ENCODE measurements at places on chromosomes 4 and X.

- DNase-seq, result no peak
Observed at GRCh38 chr4:1784395-1784788, 8.7 kb upstream of the FGFR3 start.

- DNase-seq, result no peak
Observed at GRCh38 chrX:103170216-103170615, 44.7 kb upstream of the BEX4 start.

- DNase-seq, result no peak
Observed at GRCh38 chrX:148659481-148659880, 159.1 kb downstream of the AFF2 start.

DNA sequence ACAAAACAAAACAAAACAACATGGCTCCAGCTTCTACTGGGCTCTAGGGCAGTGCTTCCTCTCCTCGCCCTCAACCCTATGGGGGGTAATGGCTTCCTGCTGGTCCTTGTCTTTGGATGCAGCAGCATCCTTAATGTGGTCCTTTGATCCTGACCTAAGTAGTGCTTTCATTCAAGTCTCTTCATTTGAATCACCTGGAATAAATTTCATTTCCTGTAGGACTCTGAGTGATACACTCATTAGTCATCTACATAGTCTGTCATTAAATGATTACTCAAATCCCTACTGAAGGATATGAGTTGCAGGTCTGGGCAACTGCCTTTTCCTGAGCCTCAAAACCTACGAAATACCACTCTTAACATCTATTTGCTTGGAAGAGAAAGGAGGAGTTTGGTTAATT is 54.5 kb downstream of the RHOH start:
- DNase-seq, result no peak

DNA sequence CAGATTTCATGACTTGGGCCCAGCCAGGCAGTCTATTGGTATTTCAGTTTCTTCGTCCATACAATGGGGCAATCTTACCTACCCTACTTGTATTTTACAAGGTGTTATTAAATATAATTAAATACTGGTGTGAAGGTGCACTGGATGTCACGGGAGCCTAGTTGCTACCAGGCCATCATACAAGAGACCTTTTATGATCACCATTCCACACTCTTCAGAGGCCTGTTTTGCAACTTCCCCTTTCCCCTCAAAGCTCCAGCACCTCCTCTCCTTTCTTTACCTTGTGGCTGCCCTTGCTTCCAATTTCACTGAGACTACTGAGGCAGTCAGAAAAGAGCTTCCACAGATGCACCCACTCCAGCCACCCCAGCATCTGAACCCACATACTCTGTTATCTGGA is 93.8 kb upstream of the HELT start:
- no peak for DNase-seq

- no peak for DNase-seq
Observed at GRCh38 chr4:72954811-72955210, 114.7 kb downstream of the COX18 start.

GRCh38 chrX:130498653-130499274 is 97.0 kb downstream of the RBMX2 start:
- no peak for DNase-seq

- no peak for DNase-seq
Observed at GRCh38 chrX:97016106-97016505, 132.4 kb downstream of the RPA4 start.

GRCh38 chr4:143017210-143017609 is 167.5 kb upstream of the USP38 start:
- DNase-seq, result no peak

DNA sequence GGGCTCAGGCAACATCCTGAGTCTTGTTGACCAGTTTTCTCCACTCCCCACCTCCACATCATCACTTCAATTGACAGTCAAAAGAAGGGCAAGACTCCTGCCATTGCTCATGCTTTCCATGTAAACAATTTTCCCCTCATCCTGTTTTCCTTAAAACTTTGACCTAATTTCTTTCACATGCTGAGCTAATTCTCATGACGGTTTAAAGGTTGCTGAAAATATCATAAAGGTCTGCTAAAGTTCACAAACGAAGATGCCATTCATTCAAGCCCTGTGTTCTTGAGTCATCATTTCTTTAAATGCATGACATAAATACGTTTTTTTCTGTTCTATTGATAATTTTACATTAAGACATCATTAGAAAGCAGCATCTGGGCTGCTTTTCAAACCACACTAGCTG is 353.9 kb downstream of the NKX6-1 start:
- no peak for DNase-seq

DNA sequence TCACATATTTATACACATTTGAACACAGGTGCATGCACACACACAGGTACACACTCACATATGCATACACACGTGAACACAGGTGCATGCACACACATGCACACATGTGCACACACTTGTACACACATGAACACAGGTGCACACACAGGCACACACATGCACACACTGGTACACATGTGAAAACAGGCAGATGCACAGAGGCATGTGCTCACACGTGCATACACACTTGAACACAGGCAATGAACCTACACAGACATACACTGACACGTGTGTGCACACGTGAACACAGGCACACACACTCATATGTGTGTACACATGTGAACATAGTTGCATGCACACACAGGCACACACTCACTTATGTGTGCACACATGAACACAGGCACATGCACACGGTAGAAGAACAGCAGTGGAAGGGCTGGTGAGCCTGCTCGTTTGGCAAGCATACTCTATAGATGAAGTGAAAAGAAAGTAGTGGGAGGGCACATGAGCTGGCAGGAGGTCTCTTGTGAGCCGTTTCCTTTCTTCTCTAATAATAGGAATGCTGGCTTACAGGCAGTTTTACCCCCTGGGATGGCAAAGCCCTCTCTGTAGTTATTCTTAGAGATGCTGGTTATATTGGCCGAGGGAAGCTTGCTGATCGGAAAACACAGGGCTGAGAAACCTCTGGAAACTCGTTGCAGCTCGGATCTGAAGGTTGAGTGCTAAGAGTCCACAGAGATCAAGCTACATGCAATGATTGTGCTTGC is 279.6 kb upstream of the CLNK start:
- DNase-seq, result no peak

- no peak for DNase-seq
Observed at GRCh38 chrX:151000861-151001331, 17.8 kb downstream of the HMGB3 start.

GRCh38 chr4:38202242-38202641 is 242.0 kb downstream of the PTTG2 start:
- DNase-seq, result no peak

- no peak for DNase-seq
Observed at GRCh38 chrX:7485061-7485460, 337.1 kb upstream of the PUDP start.

- DNase-seq, result no peak
Observed at GRCh38 chrX:112011376-112011775, 71.2 kb downstream of the TRPC5 start.

DNA sequence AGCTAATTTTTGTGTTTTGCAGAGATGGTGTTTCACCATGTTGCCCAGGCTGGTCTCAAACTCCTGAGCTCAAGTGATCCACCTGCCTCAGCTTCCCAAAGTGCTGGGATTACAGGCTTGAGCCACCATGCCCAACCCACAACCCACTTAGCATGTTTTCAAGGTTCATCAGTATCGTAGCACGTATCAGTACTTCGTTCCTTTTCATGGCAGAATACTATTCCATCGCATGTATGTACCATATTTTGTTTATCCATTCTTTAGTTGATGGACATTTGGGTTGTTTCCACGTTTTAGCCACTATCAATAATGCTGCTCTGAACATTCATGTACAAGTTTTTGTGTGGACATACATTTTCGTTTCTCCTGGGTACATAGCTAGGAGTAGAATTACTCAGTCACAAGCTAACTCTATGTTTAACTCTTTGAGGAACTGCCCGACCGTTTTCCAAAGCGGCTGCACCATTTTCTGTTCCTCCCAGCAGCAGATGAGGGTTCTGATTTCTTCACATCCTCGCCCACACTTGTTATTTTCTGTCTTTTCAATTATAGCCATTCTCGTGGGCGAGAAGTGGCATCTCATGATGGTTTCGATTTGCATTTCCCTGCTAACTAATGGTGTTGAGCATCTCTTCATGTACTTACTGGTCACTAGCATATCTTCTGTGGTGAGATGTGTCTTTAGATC is 32.5 kb downstream of the MAN2B2 start:
- no peak for DNase-seq

- no peak for DNase-seq
Observed at GRCh38 chrX:94256396-94256795, 582.4 kb downstream of the FAM133A start.

GRCh38 chrX:47933946-47934345 is 69.8 kb downstream of the ZNF182 start:
- no peak for DNase-seq

DNA sequence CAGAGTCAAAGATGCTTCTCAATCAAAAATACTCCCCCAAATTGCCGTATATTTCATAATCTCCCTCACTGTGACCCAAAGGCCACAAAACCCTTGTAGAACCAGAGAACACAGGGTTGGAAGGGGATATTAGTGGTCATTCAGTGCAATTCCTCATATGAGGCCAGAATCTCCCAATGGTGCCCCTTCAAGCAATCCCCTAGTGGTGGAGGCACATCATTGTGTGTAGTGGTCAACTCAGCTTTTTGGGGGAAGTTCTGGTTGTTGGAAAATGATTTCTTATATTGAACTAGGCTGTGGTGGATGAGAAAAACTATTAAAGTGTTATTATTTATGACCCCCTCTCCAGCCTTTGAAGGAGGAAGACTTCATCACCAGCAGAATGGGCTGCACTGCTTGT is 17.6 kb upstream of the BOD1L1 start:
- DNase-seq, result no peak

DNA sequence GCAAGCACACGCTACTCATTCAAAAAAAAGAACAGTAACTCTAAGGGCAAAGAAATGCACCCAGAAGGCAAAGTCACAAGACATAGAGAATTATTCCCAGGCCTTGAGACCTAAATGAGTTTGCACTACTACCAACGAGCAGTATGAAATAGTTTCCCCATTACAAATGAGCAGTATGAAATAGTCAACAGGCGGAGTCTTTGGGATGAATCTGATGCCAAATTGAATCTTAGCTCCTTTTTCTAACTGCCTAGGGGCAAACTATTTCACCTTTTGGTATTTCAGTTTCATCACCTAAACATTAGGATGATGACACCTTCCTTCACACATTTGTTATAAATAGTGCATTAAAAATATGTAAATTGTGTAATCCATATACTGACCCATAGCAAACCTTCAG is 213.0 kb upstream of the FAT4 start:
- no peak for DNase-seq

DNA sequence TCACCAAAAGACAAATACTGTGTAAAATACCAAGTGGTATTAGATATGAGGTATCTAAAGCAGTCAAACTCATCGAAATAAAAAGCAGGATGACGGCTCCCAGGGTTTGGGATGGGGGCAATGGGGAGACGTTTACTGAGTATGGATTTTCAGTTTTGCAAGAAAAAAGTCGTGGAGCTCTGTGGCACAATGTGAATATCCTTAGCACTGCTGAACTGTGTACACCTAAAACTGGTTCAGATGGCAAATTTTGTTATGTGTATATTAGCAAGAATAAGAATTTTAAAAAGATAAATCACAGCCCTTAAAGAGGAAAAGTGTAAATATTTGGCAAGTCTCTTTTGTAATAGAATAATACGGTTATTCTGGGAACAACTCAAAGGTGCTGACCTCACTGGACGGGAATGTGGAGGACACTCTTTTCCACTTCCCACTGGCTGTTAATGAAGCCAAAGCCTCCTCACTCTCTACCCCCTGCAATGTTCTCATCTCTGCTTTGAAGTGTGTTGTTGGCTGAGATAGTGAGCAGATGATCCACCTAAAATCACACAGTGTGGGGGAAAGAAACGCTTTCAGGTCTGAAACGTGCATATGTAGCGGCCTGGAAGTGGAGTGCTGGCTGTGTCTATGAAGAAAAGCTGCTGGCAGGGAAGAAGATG is 49.2 kb downstream of the SEL1L3 start:
- no peak for DNase-seq

GRCh38 chr4:185837415-185838103 is 25.6 kb upstream of the SORBS2 start:
- no peak for DNase-seq

GRCh38 chr4:89823416-89823815 is 13.5 kb downstream of the SNCA start:
- no peak for DNase-seq

DNA sequence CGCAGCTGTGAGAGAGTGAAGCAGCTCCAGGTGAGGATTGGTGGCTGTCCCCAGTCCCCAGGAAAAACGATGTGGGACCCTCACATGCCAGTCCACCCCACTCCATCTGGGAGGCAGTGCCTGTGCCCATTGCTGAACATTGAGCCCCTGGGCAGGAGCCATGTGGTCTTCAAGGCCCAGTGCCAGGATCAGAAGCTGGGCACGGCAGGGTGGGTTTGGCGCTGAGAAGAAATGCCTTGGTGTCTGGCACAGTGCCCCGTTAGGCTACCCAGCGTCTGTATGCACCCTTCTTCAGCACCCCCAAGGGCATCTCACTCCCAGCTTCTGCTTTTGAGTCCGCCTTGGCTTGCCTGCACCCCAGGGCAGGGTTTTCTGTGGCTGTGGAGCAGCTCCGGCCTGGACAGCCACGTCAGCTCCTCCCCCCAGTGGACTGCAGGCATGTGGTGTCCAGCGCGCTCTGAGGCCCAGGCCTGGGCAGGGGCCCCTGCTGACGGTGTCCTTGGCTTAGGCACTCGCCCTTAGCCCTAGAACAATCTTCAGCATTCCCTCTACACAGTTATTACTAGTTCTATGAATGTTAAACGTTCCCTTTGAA is 28.6 kb downstream of the RGS12 start:
- DNase-seq, result no peak

DNA sequence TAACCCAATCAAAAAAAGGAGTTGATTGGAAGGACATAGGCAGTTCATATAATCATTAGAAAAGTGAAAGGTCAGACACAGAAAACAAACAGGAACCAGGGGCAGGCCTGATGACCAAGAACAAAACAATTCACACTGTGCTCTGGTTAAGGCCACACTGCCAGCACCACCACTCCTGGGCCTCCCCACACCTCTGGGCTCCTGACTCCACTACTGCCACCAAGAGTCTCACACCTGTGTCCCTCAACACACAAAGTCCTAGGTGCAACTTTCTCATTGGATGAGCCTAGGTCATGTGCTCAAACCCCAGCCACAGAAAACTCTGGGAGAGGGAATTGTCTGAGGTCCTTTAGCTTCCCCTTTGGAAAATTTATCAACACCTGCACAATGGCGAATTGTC is 11.1 kb upstream of the FAM9C start:
- no peak for DNase-seq

GRCh38 chr4:88353324-88353723 is 25.3 kb upstream of the HERC6 start:
- DNase-seq, result no peak

- DNase-seq, result no peak
Observed at GRCh38 chr4:92249541-92249940, 54.2 kb upstream of the GRID2 start.

DNA sequence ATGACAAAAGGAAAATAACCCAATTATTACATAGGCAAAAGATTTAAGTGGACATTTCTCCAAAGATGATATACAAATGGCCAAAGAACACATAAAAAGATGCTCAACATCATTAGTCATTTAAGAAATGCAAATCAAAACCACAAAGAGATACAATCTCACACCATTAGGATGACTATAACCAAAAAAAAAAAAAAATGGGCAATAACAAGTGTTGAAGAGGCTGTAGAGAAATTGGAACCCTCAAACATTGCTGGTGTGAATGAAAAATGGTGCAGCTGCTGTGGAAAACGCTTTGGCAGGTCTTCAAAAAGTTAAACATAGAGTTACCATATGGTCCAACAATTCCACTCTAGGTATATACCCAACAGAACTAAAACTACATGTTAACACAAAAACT is 5.6 kb upstream of the PRDX4 start:
- no peak for DNase-seq

- no peak for DNase-seq
Observed at GRCh38 chr4:80532674-80533333, 197.3 kb downstream of the CFAP299 start.

Data from amniotic stem cell (primary cell).